ENCODE measurements at places on chromosomes 12 and 14.

GRCh38 chr12:32891956-32892355, 4.6 kb downstream of the PKP2 start:
- DNase-seq: no peak

GRCh38 chr14:95133282-95133681, 24.0 kb downstream of the DICER1 start:
- DNase-seq: no peak

DNA sequence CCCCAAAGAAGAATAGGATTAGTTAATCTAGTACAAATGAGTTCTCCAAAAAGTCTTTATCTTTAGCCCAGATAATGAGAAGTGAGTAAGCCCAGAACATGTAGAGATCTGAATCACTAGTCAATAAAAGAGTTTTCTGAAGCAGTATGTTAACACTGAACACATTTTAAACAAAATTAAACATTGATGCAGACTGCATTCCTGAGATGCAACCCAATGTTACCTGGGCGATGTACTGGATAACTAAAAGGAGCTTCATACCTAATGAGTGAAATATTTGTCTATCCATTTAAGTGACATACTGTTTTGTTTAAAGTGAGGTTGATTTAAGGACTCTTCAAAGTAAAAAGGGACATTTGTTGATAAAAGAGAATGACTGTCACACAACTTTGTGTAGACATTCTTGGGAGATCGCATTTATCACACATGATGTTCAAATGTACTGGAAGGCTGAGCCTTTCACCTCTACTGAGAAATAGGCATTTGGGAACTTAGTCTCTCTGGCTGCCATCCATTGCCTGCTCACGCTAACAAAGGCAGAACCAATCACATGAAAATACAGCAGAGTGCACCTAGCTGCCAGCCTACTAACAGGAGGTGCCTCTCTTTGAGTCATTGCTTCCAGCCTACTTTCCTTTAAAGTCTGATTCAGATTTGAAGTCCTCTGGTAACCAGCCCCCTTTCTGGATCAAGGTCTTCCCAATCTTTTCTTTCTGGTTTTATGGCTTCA, 287.7 kb downstream of the BTG1 start:
- DNase-seq: no peak

DNA sequence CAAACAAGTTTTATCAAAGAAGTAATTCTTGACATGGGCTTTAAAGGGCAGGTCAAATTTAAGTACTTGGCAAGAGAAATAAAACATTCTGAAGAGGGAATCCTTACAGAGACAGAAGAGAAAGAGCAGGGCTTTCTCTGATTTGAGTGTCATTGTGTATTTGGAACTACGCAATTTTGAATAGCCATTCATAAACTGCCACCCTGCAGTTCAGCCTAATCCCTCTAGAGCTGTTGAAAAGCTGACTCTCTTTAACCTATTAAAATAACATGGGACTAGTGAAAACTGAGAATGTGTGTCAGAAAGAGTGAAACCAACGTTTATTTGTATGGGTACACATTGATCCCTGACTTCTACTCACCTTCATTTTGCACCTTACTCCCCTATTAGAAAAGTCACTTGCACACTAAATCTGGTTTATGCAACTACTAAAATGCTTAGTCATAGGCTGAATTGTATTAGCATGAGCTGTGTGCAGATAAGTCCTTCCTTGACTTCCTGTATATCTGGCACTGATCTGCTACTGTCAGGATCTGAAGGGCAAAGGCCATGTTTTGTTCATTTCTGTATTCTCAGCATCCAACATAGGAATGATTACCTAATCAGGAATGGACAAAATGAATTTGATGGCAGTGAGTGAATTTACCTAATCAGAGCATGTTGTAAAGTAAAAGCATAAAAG, 458.9 kb downstream of the NOVA1 start:
- DNase-seq: no peak

- no peak for DNase-seq
Observed at GRCh38 chr12:80170915-80171314, 71.6 kb downstream of the OTOGL start.

- DNase-seq: peak; percentile 92
Observed at GRCh38 chr14:74018586-74019407, at the start of the genes BBOF1 and ENTPD5. Gene BBOF1, plus strand, starts transcription at chr14:74019349. Its CDS starts 130 bp downstream, at chr14:74019479. Gene ENTPD5, minus strand, starts transcription at chr14:74019288. Its CDS starts 31,186 bp downstream, at chr14:73988102.

DNA sequence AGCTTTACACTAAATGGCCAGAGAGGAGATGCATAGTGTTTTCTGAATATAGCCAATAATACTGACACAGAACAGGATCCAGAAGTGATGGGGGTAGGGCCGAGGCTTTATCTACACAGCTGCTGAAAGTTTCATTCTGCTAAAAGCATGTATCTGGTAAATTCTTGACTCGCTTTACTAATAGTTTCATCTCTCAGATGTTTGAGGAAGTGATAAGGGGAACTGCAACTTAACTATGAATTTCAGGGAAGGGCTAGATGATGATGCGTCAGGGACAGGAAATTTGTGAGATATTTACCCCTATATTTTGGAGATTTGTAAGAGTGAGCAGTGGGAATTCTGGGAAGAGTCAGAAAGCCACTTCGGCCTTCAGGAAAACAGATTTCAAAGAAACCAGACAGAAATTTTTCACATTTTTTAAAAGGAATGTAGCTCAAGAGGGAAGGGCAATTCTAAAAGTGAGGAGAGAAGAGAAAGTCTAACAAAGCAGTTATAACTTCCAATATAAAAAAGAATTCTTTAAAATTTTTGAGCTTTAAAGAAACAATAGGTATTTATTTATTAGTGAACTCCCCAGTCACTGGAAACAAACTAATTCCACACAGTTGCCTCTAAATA, 243.1 kb downstream of the BCAT1 start:
- peak; percentile 20 for DNase-seq

Data from GM12892 (cell line).